IgD-negative memory B cell (primary cell): ENCODE measurements at places on chromosomes 6 and 20. TPM values are rescaled to one million over a fixed set of nuclear protein-coding genes. Genes with fewer than 3 reads are reported as not detected.

Gene FAM50B
- 14.0 TPM for polyA plus RNA-seq

Gene FKBP5
- polyA plus RNA-seq, result 25.1 TPM

Gene DDX43
- 1.9 TPM for polyA plus RNA-seq

Gene FAM83B
- not detected for polyA plus RNA-seq

Gene DPPA5
- not detected for polyA plus RNA-seq

Gene C6orf52
- polyA plus RNA-seq, result 1.1 TPM
